Muscle of leg (tissue), 16 donors: ENCODE measurements at places on chromosomes 7 and 10.

DNA sequence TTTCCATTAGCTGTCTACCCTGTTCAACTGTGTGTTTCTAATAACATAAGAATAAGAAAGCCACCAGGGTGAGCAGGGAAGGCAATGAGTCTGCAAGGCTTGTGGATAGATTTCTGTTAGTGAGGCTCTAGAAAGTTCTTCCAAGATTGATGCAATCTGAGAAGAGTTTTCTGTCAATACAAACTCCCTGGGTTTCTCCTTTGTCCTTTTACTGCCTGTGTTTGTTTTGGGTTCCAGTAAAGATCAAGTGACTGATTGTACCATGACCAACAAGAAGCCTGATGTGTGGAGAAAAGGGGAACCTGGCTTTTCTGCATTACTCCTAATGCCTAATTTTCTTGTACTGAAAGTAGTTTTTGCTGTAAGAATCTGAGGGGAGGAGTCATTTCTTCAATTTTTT lies 139.9 kb downstream of the CFTR start:
- DNase-seq, result no peak

DNA sequence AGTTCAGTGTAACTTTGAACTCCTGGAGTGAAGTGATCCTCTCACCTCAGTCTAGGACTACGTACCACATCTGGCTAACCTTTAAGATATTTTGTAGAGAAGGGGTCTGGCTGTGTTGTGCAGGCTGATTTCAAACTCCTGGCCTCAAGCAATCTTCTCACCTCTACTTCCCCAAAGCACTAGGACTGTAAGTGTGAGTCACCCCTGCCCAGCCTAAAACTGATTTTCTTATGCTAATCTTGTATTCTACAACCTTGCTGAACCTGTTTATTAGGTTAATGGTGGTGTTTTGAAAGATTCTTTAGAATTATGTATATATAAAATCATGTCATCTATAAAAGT lies 58.0 kb downstream of the LCOR start:
- DNase-seq, result no peak

DNA sequence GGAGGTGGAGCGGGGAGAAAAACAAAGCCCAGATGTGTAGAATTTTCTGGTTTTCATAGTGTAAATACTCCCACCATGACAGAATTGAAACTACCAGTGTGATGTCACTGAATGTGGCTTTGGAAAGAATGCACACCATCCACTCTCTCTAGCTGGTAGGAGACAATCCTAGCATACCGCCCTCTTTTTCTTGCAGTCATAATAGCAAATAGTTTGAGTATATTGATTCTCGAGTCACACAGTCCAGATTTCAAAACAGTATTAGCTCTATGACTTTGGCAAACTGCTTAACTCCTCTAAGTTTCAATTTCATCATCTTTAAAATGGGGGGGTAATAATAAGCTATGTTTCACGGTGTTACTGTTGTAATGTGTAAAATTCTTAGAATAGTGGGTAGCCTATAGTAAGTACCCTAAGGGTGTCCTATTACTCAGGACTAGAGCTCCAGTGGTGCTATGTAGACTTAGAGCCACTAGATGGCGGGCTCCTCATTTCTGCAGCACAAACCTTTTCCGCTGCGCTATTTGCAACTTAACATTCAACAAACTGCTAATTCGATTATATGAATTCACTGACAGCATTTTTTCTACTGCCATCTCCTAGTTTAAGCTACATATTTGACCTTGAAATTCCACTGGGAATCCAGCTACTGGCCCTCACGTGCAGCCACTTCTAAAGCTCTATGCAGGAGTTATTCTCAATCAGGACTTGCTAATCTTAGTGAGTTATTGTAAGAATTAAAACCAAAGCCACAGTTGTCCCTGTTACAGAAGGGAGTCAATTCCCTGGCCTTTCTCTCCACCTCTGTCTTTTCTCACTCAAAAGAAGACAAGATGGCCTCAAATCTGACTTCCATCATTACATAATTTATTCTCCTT lies 18.7 kb downstream of the TAS2R40 start:
- DNase-seq, result peak; percentile 89

- DNase-seq, result no peak
These were observed 82.8 kb upstream of the NPY start for GRCh38 chr7:24201226-24201625.

DNA sequence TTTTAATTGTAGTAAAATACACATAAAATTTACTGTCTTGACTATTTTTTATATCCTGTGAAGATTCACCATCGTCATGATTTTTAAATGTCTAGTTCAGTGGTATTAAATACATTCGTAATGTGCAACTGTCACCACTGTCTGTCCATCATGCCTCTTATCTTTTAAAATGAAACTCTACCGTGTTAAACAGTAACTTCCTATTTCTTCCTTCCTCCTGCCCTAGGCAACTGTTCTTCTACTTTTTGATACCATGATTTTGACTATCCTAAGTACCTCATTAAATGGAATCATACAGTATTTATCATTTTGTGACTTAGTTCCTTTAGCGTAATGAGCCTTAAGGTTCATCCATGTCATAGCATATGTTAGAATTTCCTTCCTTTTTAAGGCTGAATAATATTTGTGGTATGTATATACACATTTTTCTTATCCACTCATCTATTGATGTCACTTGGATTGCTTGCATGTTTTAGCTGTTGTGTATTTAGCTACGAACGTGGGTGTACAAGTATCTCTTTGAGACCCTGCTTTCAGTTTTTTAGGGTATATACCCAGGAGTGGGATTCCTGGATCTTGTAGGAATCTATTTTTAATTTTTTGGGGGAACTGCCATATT lies 13.5 kb downstream of the SLK start:
- no peak for DNase-seq

GRCh38 chr10:14879124-14879927 lies 660 bp downstream of the SUV39H2 start:
- DNase-seq, result peak; percentile 59
